Activated naive CD8-positive, alpha-beta T cell treated with anti-CD3 and anti-CD28 coated beads for 36 hours (primary cell): ENCODE measurements at places on chromosomes 11 and 22.
A peak's percentile ranks its signal among the peaks of the same experiment; 100 is the strongest.

GRCh38 chr22:34036931-34037330, 116.7 kb upstream of the LARGE1 start:
- no peaks in the 10 kb centered on the region for H3K4me1 ChIP-seq
- no peak overlapping the region for H3K27ac ChIP-seq
- H3K27me3 ChIP-seq = peaks cover 3% of the 10 kb centered on the region
- peaks cover 1% of the 10 kb centered on the region for H3K36me3 ChIP-seq
- no peak overlapping the region for H3K4me3 ChIP-seq

DNA sequence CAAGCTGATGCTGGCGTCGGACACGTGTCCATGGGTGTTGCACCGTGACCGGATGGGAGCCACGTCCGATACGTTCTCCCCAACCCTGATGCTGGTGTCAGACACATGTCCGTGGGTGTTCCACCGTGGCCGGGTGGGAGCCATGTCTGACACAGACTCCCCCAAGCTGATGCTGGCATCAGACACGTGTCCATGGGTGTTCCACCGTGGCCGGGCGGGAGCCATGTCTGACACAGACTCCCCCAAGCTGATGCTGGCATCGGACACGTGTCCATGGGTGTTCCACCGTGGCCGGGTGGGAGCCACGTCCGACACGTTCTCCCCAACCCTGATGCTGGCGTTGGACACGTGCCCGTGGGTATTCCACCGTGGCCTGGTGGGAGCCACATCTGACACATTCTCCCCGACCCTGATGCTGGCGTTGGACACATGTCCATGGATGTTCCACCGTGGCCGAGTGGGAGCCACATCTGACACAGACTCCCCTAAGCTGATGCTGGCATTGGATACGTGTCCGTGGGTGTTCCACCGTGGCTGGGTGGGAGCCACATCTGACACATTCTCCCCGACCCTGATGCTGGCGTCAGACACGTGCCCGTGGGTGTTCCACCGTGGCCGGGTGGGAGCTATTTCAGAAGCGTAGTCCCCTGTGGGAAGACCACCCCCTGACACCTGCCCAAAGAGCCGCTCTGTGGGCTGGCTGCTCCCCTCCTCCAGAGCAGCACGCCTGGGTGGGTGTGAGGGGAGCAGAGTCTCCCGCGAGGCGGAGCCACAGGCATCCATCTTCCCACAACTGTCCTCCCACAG, 20.0 kb downstream of the SELENOO start:
- peaks cover 11% of the 10 kb centered on the region for H3K36me3 ChIP-seq
- no peak overlapping the region for H3K4me3 ChIP-seq
- H3K27ac ChIP-seq = no peak overlapping the region

DNA sequence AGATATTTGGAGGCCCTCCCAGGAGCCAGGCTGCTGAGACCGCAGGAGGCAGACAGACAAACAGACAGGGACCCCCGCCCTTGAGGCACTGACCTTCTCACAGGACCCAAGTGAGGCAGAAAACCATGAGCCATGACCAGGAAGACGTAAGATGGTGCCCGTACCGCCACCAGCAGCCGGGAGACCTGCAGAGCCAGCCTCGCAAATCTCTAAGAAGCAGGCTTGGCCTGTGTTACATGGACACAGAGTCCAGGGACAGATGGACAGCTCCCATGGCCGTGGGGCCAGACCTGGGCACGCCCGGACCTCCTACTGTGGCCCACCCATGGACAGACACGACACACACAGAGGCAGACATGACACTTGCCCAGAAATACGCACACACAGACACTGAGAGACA, 30.7 kb upstream of the TOLLIP start:
- no peak overlapping the region for H3K27ac ChIP-seq
- no peak for DNase-seq
- H3K4me3 ChIP-seq = no peak overlapping the region
- peaks cover 8% of the 10 kb centered on the region for H3K4me1 ChIP-seq
- peaks cover 9% of the 10 kb centered on the region for H3K27me3 ChIP-seq
- peaks cover 3% of the 10 kb centered on the region for H3K36me3 ChIP-seq

GRCh38 chr11:12653729-12654128, 20.5 kb upstream of the TEAD1 start:
- H3K36me3 ChIP-seq = no peaks in the 10 kb centered on the region
- H3K4me3 ChIP-seq = no peak overlapping the region
- peaks cover 12% of the 10 kb centered on the region for H3K27me3 ChIP-seq

- H3K27me3 ChIP-seq = no peaks in the 10 kb centered on the region
- no peak for DNase-seq
- no peak overlapping the region for H3K27ac ChIP-seq
These were observed 5.0 kb downstream of the PRDX5 start for GRCh38 chr11:64322925-64323260.

DNA sequence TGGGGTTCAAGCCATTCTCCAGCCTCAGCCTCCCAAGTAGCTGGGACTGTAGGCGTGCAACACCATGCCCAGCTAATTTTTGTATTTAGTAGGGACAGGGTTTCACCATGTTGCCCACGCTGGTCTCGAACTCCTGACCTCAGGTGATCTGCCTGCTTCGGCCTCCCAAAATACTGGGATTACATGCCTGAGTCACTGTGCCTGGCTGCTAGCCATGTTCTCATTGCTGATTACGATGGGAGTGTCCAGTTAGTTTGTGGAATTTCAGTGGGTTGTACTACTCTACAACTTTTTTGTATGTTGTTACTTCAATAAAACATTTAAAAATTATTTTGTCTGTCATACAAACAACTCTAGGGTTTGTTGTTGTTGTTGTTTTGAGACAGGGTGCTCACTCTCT, 4.8 kb upstream of the VPS11 start:
- peaks cover 23% of the 10 kb centered on the region for H3K4me1 ChIP-seq
- no peak overlapping the region for H3K4me3 ChIP-seq
- H3K36me3 ChIP-seq = peaks cover 3% of the 10 kb centered on the region

GRCh38 chr11:35814720-35815305, 129.0 kb upstream of the LDLRAD3 start:
- peaks cover 34% of the 10 kb centered on the region for H3K36me3 ChIP-seq
- H3K4me1 ChIP-seq = no peaks in the 10 kb centered on the region
- H3K27ac ChIP-seq = no peak overlapping the region
- no peak overlapping the region for H3K4me3 ChIP-seq
- DNase-seq = no peak

- DNase-seq = no peak
- peaks cover 21% of the 10 kb centered on the region for H3K4me1 ChIP-seq
- no peak overlapping the region for H3K4me3 ChIP-seq
These were observed 6.7 kb downstream of the CAPN5 start for GRCh38 chr11:77073328-77074001.

- H3K4me3 ChIP-seq = no peak overlapping the region
- H3K27ac ChIP-seq = no peak overlapping the region
- H3K4me1 ChIP-seq = no peaks in the 10 kb centered on the region
- no peaks in the 10 kb centered on the region for H3K36me3 ChIP-seq
- peaks cover 22% of the 10 kb centered on the region for H3K27me3 ChIP-seq
These were observed 15.9 kb upstream of the PRODH start for GRCh38 chr22:18952022-18952421.

- H3K27me3 ChIP-seq = no peaks in the 10 kb centered on the region
- DNase-seq = no peak
- peak overlapping the region; percentile 56 for H3K27ac ChIP-seq
- H3K36me3 ChIP-seq = peaks cover 8% of the 10 kb centered on the region
- no peak overlapping the region for H3K4me3 ChIP-seq
- peaks cover 35% of the 10 kb centered on the region for H3K4me1 ChIP-seq
These were observed 20.2 kb downstream of the CELF1 start for GRCh38 chr11:47532597-47533213.

- H3K27me3 ChIP-seq = peaks cover 20% of the 10 kb centered on the region
- DNase-seq = no peak
- peaks cover 4% of the 10 kb centered on the region for H3K4me1 ChIP-seq
- H3K36me3 ChIP-seq = no peaks in the 10 kb centered on the region
- H3K27ac ChIP-seq = peak overlapping the region; percentile 26
These were observed 15.2 kb downstream of the SCARF2 start for GRCh38 chr22:20422271-20423007.

DNA sequence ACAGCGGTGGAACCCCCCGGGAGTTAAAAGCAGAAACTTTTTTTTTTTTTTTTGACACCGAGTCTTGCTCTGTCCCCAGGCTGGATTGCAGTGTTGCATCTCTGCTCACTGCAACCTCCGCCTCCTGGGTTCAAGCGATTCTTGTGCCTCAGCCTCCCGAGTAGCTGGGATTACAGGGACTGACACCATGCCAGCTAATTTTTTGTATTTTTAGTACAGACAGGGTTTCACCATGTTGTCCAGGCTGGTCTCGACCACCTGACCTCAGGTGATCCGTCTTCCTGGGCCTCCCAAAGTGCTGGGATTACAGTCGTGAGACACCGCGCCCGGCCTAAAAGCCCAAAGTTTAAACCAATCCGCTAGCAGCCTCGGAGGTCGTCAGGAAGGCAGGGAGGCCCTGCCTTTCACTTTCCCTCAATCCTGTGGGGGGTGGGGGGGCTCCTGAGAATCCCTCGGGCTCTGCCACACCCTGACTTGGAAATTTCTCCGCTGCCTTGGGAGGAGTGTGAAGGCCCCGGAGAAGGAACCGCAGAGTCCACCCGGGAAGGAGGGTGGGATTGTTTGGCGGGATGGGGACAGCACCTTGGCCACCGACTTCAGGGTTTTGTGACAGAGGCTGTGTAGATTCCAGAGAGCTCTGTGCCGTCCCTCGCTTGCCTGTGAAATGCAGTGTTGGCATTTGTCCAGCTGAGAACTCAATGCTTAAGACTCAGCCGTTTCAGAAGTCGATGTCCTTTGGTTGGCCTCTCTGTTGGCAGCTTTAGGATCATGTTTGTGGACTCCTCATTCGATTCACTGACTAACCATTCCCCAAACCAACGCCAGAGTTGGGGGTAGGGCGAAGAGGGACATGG, 1.0 kb downstream of the ARHGAP8 start:
- no peak for DNase-seq
- H3K27me3 ChIP-seq = peaks cover 54% of the 10 kb centered on the region
- peak overlapping the region; percentile 81 for H3K4me3 ChIP-seq
- H3K27ac ChIP-seq = no peak overlapping the region

- H3K27ac ChIP-seq = no peak overlapping the region
- H3K4me3 ChIP-seq = no peak overlapping the region
- H3K4me1 ChIP-seq = no peaks in the 10 kb centered on the region
- DNase-seq = no peak
- peaks cover 8% of the 10 kb centered on the region for H3K27me3 ChIP-seq
These were observed 160.7 kb upstream of the SEZ6L start for GRCh38 chr22:26008587-26008986.

- H3K27me3 ChIP-seq = peaks cover 46% of the 10 kb centered on the region
- no peak for DNase-seq
- H3K27ac ChIP-seq = no peak overlapping the region
- no peak overlapping the region for H3K4me3 ChIP-seq
These were observed 651 bp downstream of the CRYAB start for GRCh38 chr11:111910676-111911562.

GRCh38 chr11:19430754-19431398, 190.1 kb upstream of the E2F8 start:
- DNase-seq = no peak
- H3K4me1 ChIP-seq = no peaks in the 10 kb centered on the region
- no peak overlapping the region for H3K27ac ChIP-seq
- no peak overlapping the region for H3K4me3 ChIP-seq
- peaks cover 44% of the 10 kb centered on the region for H3K27me3 ChIP-seq
- no peaks in the 10 kb centered on the region for H3K36me3 ChIP-seq

DNA sequence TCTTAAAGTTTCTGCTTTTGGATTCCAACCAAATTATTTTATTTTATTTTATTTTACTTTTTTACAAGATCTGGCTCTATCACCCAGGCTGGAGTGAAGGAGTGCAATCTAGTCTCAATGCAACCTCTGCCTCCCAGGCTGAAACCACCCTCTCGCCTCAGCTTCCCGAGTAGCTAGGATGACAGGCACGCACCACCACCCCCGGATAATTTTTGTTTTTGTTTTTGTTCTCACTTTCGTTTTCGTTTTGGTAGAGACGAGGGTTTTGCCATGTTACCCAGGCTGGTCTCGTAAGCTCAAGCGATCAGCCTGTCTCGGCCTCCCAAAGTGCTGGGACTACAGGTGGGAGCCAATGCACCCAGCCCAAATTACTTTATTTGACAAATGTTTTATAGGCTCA, 219.8 kb downstream of the ETS1 start:
- H3K36me3 ChIP-seq = no peaks in the 10 kb centered on the region
- no peak overlapping the region for H3K27ac ChIP-seq
- H3K4me3 ChIP-seq = no peak overlapping the region
- no peak for DNase-seq
- peaks cover 15% of the 10 kb centered on the region for H3K4me1 ChIP-seq

DNA sequence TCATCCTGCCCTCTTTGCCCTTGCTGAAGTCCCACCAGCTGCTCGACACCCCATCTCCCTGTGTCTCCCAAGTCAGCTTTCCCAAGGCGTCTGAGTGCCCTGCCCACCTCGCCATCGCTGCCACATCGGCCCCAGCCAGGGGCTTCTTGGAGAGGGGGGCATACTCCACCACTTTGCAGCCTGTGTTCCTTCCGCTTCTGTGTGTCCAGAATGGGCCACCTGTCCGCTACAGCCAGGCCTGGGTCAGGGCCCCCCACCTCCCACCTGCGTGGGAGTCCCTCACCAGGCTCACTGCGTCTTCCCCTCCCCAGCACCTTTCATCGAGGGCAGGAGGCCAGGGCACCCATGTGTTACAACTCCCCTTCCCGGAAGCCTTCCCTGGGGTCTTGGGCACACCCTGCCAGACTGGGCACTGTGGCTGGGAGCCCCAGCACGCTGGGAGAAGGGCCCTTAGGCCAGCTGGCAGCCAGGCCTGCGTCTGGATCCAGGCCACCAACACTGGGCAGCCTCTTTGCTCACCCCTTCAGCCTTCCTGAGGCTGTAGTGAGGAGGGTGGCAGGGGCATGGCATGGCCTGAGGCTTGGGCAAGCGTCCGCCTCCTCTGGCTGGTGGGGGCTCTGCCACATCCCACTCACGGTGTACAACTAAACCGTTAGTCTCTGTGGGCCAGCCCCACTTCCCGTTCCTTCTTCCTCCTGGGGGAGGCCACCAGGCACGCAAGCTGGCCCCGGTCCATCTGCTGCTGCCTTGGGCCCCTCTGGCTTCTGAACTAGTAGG, 13.4 kb downstream of the CPT1A start:
- H3K4me3 ChIP-seq = peak overlapping the region; percentile 46
- H3K36me3 ChIP-seq = peaks cover 1% of the 10 kb centered on the region
- no peaks in the 10 kb centered on the region for H3K27me3 ChIP-seq
- DNase-seq = peak; percentile 10
- H3K27ac ChIP-seq = peak overlapping the region; percentile 54
- H3K4me1 ChIP-seq = peaks cover 35% of the 10 kb centered on the region

- H3K4me3 ChIP-seq = peak overlapping the region; percentile 87
- DNase-seq = no peak
- peak overlapping the region; percentile 92 for H3K27ac ChIP-seq
- peaks cover 11% of the 10 kb centered on the region for H3K36me3 ChIP-seq
- H3K27me3 ChIP-seq = no peaks in the 10 kb centered on the region
- H3K4me1 ChIP-seq = peaks cover 57% of the 10 kb centered on the region
These were observed 191 bp upstream of the DEAF1 start for GRCh38 chr11:695288-695537.
